ENCODE measurements at places on chromosomes 3 and 15.

DNA sequence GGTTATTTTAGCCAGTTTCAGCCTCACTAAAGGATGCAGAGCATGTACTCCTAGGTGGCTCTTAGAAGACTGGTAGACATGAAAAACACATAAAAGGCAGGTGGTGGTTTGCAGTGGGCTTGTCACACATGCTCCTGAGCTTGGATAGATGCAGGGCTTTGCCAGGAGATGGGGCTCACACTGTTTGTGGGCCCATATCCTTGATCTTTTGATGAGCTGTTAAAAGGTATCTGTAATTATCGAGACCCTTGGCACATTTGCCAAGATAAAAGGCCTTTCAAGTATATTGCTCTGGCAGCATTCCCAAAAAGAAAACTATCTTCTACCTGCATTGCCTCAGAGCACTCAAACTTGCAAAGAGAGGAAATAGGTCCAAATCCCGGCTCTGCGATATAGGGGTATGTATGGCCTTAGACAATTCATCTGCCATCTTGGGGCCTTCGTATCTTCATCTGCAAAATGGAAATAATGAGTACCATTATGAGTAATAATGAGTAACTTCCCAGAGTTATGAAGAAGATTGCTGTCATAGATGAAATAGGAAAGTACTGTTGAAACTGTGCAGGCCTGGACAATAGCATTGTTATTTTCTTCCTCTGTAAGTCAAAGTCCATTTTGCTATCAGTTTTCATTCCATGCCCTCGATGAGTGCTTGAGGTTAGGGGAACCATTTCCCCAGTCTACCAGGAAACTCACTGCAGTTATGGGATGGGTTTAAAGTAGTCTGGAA lies 172.7 kb downstream of the SYNPR start:
- no peak for DNase-seq

DNA sequence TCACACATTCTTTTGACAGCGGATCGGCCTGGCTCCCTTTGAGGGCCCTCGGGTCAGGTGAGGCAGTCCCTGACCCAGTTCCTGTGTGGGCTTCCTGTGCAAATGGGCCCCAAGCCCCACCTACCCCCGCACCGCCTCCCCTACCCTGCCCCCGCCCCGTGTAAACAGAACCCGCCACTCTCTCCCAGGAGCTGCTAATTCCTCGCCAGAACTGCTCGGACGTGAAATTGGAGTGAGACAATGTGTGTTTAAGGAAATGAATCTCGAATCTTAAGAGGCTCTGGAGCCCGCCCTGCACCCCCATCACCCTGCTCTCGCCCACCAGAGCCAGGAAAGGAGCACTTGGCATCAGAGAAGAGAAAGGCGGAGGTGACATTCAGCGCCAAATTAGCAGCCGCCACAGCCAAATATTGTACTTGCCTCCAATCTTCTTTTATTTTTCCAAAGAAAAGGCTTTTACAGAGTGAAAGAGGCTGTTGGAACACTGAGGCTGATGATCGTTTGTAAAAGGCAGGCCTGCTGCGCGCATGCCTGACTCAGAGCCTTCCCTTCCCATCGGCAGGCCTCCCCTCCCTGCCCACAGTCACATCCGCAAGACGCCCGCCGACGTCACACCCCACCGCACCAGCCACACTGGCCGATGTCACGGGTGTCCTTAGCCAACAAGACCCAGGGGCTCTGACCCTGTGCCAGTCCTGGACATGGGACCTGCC lies 53.1 kb downstream of the CACNA2D2 start:
- DNase-seq, result peak; percentile 54

GRCh38 chr15:62075595-62076277 lies 9.0 kb downstream of the C2CD4A start:
- no peak for DNase-seq

GRCh38 chr15:90058308-90058707 lies 44.0 kb downstream of the IDH2 start:
- DNase-seq, result no peak

DNA sequence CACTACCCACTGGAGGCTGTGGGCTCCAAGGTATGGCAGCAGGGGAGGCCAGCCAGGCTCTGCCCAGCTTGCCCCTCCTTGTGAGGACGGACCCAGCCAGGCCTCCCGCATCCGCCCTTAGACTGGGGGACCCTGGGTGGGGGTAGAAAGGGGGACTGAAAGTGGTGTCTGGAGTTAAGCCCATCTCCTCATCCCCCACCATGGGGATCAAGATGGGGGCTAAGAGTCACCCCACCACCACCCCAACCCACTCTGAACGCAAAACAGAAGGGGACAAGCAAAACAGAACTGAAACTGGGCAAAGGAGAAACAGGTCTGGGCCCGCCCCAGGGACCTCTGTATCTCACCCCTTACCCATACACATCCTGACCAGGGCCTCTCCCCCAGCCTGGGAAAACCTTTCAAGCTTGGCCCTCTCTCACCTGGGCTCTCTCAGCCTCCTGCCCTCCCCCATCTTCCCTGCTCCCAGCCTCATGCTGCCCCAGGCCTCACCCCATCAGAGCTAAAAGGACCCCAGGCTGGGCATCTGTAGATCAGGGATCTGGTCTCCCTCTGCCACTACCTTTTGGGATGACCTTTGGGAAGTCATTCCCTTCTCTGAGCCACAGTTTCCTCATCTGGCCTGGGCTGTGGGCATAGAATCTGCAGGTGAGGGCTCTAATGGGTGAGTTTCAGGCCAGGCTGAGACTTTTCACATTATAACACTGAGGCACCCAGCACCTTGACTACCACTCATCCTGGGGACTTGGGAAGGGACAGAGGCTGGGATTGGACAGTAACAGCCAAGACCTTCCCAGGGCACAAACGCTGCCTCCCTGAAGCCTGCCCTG lies 30.0 kb upstream of the CYP11A1 start:
- no peak for DNase-seq

DNA sequence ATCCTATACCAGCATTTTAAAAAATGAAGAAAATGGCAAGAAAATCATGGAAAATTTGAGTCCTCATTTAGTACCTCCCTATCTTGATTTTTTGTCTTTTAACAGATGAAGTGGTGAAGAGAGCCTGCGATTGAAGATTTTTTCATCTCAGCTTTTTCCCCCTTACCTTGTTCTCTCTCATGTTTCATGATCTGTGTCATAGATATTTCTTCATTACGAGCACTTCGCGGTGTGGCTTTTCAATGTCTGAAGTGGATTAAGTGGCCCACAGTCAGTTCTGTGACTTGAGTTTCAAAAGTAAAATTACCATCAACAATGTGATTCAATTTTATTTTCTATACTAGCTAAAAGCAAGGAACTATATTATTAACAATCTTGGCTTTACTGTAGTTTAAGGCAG lies 147.2 kb downstream of the FNDC3B start:
- DNase-seq, result no peak

DNA sequence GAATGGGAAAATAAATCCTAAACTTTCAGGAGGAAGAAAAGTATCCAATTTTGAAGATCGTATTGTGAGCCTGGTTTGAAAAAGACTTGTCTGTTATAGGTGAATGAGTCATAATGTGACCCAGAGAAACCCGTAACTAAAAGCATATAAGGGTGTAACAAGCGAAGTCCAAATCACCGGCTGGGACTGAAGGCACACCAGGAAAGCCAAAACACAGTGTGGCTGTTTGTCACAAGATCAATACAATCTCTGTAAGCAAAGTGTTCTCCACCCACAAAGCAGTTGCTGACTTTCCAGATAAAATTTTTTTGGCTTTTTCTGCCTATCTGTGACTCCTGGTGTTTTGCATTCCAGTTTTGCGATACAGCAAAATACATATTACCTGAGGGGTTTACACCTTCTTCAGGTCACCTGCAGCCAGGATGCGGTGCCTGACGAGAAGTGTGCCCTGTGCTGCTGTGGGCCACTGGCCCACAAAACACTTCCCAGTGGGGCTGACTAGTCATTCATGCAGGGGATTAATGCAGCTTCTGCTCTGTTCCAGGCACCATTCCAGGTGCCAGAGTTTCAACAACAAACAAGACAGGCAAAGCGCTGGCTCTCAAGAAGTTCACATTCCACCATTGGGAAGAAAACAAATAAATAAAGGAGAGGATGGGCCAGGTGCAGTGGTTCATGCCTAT lies 14.4 kb downstream of the HES1 start:
- no peak for DNase-seq

GRCh38 chr15:83207660-83208366 lies at the start of gene HDGFL3:
Gene HDGFL3, minus strand, starts transcription at chr15:83207823. Its CDS starts 409 bp downstream, at chr15:83207414.
- peak; percentile 13 for DNase-seq

GRCh38 chr3:154954757-154955156 lies 125.4 kb upstream of the MME start:
- no peak for DNase-seq

DNA sequence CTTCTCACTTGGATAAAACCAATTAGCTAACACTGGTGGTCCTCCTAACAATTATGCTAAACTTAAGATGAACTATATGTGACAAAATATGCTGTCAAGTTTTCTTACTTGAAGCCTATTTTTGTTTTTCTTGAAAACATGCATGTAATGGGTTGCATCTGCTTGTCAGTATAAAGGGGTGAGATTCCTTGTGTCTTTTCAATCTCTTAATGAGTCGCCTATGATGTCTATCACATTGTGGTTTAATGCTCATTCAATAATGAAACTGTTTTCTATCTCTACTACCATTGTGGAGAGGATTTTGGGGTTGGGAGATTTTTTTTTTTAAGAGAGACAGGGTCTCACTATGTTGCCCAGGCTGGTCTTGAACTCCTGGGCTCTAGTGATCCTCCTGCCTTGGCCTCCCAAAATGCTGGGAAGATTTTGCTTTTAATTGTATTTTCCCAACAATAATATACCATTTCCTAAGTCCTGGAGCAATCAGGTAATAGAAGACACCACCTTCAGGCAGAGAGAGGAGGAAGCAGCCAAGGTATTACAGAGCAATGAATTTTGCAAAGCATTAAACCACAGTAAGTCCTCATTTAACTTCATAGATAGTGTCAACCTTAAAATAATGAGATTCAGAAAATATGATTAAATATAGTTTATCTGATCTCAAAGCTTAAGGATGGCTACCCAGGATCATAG lies 17.4 kb upstream of the TRMT10C start:
- no peak for DNase-seq

- no peak for DNase-seq
These were observed 80.8 kb upstream of the SKOR1 start for GRCh38 chr15:67744331-67745072.

DNA sequence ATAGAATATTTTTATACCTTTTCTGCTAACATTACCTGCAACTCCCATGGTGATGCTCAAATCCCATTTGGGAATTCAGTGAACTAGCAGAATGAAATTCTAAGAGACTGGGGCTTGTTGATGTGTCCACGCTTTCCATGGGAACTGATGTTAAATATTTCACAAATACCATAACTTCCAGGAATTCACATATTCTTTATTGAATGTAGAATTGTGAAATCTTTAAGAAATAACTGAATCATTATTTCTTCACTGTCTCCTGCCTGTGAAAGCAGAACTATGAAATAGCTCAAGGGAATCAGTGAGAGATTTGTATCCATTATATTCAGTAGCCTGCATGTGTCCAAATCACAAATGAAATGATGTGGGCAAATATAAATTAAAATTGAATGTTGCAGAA lies 130.8 kb downstream of the SERPINI1 start:
- no peak for DNase-seq

DNA sequence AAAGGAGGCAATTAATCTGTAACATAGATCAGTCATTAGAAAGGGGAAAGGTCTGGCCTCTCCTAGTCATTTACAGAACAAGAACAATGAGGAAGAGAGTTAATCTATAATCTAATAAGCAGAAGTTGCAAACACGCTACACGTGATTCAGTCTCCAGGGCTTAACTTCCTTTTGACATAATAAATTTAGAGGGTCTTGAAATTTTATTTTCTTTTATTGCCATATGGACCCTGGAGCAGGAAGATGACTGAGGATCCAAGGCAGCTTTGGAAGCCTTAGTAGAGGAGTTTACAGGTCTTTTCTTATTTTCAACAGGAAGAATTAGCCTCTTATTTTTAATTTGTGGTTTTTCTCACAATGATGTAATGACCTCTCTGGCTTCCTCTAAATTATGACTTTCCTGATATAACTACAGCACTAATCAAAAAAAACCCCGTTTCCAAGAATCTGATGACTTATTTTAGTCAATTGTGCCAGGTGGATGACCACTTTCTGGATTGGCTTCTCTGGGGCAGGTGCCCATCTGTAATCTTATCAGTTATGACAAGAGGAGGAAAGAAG lies 32.2 kb downstream of the ADGRG7 start:
- DNase-seq, result no peak

DNA sequence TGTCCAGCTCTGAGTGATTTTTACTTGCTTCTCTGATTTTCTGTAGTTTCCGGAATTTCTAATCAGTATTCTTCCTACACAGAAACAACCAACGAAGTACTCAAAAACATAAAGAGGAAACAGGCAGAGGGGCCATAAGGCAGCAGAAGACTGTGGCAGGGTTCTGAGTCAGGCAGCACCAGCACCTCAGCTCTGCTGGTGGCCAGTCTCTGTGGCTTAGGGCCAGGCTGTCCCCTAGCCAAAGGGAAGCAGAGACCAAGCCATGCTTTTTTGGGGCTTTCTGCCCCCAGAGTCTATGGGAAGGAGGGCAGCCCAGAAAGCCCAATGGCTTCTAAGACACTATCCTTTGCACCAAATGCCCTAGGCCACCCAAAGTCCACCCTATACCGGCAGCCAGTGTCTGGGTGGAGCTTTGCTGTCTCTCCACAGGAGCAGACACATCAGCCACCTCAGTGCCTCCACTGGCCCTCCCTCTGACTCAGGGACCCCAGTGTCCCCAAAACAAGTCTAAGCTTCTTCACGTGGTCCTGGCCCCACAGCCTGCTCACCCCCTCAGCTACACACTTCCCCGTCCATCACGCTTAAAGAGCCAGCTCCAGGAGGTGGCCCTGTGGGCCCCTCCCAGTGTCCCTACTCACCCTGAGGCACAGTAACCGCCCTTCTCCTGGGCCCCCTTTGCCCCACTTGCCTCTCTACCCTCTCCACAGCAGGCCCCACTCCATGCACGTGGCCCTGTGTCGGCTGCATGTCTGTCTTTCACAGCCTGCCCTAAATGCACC lies 46.2 kb downstream of the CCDC12 start:
- DNase-seq, result no peak

GRCh38 chr15:88678755-88679154 lies 39.9 kb downstream of the ISG20 start:
- no peak for DNase-seq

GRCh38 chr3:31575448-31575847 lies 42.7 kb downstream of the STT3B start:
- no peak for DNase-seq

GRCh38 chr3:33884701-33885100 lies 86.3 kb downstream of the PDCD6IP start:
- no peak for DNase-seq

GRCh38 chr3:156579427-156579851 lies 24.5 kb upstream of the SSR3 start:
- no peak for DNase-seq

- DNase-seq, result no peak
These were observed 109.6 kb downstream of the ARRDC4 start for GRCh38 chr15:98070137-98070536.

DNA sequence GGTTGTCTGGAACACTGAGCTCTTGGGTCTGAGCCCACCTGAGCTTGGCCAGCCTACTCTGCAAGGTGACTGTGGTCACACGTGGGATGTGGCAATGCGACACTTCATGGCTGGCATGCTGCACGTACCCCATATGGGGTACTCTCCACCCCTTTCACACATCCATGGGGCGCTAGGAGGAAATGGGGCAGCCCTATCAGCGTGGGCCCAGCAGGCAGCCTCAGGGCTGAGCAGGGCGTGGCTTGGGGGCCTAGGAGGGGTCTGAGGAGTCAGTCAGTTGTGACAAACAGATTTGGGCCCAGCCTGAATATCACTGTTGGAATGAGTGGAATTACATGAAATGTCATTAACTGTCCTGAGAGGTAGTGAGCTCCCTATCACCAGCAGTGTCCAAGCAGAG lies 82.3 kb upstream of the LINGO1 start:
- no peak for DNase-seq
